Endothelial cell (in vitro differentiated cells): ENCODE measurements at places on chromosomes 7 and 10. TPM values are rescaled to one million over a fixed set of nuclear protein-coding genes. Genes with fewer than 3 reads are reported as not detected.

The TMEM26 gene
- total RNA-seq = 0.15 TPM

The MMRN2 gene
- total RNA-seq = 563 TPM

The ADARB2 gene
- 54.9 TPM for total RNA-seq

The MYO1G gene
- total RNA-seq = 0.13 TPM

The PHYH gene
- 10.2 TPM for total RNA-seq

The CLRN3 gene
- 0.31 TPM for total RNA-seq

The PHYHIPL gene
- 0.69 TPM for total RNA-seq

The ZP3 gene
- 105 TPM for total RNA-seq

The CEP41 gene
- 14.3 TPM for total RNA-seq

The DKK1 gene
- total RNA-seq = 6.8 TPM

The TACC2 gene
- 32.2 TPM for total RNA-seq

The HOXA7 gene
- not detected for total RNA-seq

The SAP25 gene
- total RNA-seq = 2.6 TPM

The TRPV5 gene
- total RNA-seq = not detected

The HOXA4 gene
- total RNA-seq = 0.31 TPM

The PAX2 gene
- 17.4 TPM for total RNA-seq
